ENCODE measurements at places on chromosomes 13 and 19.

- DNase-seq, result no peak
These were observed 197.1 kb upstream of the IRS2 start for GRCh38 chr13:109983447-109983846.

GRCh38 chr19:5016781-5017180 is 47.9 kb downstream of the KDM4B start:
- DNase-seq, result no peak

DNA sequence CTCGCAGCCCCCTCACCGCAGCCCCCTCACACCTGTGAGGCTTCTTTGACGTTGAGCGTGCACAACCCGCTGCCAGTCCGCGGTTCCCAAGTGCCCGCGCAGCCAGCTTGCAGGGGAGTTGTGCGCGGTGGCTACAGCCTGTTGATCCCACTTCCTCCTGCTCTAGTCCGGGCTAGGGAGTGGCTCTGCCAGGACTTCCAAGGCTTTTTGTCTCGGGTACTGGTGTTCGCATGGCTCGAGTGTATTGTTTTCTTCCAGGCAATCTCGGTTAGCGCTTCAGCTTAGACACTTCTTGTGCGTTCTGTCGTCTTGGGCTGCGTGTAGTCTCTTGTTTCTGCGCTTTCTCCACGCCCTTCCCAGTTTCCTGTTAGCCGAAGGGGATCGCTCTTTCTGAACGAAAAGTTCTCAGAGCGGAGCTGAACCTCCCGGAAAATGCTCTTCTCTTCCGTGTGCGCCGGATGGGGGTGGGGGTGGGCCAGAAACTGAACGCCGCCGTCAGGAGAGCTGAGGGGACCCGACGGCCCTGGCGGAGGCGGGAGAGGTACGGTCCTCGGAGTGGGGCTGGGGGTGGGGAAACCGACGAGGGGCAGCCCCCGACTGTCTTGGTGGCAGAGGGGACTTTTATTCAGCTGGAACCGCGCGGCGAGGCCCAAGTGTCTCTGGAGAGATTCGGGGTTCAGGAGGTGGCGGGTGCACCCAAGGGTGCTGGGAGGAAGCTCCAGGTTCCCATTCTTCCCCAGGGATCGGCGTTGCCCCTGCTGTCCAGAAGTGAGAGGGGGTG is 697 bp upstream of the DGKH start:
- peak; percentile 28 for DNase-seq

DNA sequence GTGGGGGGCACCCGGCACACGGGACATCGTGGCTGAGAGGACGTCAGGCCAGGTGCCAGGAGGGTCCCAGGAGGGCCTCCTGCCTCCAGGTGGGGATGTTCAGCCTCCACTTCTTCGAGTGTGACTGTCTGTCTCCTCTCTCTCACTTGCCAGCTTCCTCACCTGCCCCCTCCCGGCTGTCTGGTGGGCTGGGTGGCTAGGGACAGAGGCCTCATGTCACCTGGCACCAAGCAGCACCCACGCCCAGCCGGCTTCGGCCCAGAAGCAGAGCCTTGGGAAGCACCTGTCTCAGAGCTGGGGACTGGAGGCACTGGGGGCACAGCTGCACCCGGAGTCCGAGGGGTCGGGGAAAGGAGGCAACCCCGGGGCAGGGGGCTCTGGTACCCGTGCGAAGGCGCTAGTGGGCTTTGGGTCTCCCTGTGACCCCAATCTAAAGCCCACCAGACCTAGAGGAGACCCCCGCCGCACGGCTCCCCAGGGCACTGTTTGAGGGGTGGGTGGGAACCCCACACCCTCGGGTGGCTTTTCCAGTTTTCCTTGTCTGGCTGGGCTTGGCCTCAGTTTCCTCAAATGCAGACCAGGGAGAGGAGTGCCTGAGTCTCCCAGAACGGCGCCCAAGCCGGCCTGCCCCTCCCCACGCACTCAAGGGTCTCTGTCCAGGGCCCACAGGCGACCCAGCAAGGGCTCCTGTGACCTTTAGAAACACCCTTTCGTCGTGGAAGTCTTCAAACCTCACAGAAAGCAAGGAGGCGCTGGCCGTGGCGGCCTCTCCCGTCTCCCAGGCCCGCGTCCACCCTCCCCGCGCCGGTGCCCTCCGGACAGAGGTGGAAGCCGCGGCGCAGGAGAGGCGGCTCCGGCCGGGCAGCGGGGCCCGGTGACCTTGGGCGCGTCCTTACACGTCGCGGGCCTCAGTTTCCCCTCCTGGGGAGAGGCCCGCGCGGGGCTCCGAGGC is 664 bp upstream of the HCN2 start:
- no peak for DNase-seq

GRCh38 chr13:39148513-39148961 is 110.3 kb downstream of the NHLRC3 start:
- DNase-seq, result no peak

DNA sequence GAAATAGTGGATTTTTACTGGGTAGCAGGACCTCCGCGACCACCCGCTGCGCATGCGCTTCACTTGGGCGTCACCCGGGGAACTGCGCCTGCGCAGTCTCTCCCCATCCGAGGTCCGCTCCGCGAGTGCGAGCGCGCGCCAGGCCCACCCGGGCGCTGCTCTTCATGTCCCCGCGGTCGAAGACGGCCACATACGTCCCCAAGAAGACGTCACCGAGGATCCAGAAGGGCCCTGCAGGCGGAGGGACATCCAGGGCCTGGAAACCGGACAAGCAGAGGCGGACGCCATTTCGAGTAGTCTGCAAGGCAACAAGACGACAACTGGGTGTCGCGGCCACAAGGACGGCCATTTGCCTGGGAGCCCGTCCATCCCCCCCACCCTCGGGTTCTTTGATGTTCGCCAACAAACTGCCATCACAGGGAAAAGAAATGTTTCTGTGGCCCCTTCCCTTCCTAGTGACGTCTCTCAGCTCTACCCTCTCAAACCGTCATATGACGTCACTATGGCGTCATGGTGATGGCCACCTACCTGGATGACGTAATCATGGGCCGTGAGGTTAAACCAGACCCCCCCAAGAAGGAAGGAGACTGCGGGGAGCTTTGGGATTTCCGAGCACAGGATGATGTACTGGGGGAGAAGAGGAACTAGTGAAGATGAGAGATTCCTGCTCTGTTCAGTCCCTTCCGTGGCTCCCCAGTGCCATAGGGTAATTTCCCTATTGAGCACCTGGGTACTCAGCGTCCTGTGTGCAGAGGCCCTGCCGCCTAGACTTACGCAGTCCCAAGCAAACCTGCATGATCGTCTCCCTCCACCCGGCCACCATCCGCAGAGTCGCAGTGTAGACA is 6.7 kb downstream of the NAPSA start:
- peak; percentile 79 for DNase-seq

DNA sequence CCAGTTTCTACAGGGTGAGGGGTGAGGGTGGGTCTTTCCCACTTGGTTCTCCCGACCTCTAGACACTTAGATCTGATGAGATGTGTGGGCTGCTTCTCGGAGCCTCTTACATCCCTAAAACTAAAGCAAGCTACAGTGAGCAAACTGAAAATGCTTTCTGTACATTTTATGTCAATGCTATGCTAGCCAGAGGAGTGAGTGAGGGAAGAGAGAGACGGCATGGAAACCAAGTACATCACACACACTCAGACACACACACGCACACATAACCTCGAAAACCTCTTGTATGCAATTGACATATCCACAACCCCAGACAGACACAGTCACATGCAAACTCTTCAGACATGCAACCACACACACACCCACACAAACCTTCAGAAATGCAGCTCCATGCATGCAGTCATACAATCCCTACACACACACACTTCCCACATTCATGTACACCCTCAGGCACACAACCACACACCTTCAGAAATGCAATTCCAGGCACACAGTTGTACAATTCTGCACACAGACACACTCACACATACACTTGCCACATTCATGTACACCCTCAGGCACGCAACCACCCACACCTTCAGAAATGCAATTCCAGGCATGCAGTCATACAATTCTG is 1.4 kb downstream of the SLC1A6 start:
- DNase-seq, result no peak

DNA sequence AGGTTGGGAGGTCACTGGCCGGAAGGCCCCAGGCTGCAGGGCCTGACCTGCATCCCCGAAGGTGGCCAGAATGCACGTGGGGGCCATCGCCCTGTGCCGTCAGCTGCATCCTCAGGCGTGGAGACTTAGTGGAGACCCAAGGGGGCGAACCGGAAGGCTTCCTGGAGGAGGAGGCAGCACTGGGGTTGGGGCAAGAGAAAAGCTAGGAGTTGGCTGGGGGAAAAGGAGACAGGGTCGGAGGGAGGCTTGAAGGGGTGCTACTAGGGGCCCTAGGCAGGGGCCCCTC is 1.4 kb upstream of the YJEFN3 start:
- no peak for DNase-seq

- no peak for DNase-seq
These were observed 13.3 kb downstream of the IFT88 start for GRCh38 chr13:20580257-20580656.

- no peak for DNase-seq
These were observed 1.5 kb downstream of the SBNO2 start for GRCh38 chr19:1172353-1173158.

DNA sequence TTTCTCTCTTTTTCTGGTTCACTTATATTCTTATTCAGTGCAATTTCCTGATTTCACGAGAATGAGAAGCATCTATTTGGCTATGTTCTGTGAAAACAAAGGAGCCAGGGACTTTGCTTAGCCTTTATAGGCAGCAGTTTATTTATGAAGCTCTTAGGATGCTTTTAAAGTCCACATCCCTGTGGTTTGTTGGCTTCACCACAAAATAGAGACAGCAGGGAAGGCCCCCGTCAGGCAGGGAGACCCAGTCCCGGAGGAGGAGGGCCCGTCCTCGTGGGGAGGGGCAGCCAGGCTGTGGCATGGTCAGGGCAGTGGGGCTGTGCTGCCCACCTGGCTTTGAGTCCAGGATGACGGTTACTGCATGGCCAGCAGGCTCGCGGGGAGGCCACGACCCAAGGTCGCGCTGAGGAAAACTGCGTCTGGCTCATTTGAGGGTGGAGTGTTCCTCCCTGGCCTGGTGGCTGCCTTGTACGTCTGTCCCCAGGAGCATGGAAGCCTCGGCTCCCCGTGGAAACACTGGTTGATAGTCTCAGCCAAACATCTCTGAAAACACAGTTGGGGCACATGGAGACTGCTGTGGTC is 92.7 kb downstream of the ATP11A start:
- DNase-seq, result no peak

- DNase-seq, result no peak
These were observed 664 bp downstream of the ICAM5 start for GRCh38 chr19:10290357-10290875.

GRCh38 chr13:99031832-99032231 is 54.0 kb upstream of the DOCK9 start:
- DNase-seq, result no peak

DNA sequence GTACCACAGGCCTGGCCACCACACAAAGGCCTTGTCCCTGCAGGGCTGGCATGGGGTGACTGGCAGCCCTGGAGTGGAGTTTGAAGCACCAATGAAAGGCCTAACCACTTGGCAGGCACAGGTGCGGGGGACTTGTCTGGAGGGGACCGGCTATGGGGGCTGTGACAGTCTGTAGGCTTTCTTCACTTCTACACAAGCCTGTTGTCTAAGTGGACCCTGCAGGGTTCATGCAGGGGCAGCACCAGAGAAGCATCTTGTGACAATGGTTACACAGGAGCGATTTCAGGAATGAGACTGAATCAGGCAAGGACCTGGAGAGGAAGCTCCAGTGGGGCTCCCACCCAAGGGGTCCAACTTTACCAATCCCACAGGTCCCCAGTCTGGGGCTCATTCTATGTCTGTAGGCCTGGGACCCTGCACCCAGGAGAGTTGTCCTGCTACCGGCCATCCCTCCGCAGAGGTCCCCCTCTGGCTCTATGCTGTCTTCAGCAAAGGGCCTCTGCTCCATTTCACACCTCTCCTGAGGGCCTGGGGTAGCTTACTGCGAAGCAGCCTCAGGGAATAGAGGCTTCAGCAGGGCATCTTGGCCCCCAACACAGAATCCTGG is 2.3 kb upstream of the ZNF837 start:
- DNase-seq, result no peak

- no peak for DNase-seq
These were observed 118.3 kb downstream of the USP12 start for GRCh38 chr13:27053210-27053884.

- no peak for DNase-seq
These were observed 33.6 kb downstream of the NALCN start for GRCh38 chr13:101382701-101383100.

DNA sequence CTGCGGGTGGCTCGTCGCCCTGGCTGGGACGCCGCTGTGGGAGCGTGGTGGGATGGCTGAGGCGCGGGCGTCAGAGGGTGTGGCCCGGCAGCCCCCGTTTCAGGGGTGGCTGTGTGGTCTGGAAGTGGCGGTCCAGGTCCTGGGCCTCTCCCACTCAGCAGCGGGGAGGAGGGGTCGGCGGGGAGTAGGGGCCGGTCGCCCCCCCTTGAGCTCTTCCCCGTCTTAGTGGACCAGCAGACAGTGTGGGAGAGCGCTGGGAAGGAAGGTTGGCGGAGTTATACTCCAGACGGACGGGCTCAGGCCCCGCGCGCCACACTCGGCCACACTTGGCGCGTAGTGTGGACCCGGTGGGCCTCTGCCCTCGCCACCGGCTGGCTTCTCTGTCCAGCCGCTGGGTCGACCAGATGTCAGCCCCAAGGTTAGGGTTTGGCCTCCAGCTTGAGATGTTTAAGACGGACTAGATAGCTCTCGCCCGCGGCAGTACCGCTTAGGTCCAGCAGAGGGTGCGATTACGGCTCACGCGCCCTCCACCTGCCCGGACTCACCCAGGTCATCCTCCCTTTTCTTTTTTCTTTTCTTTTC is 21.7 kb upstream of the ZNF429 start:
- DNase-seq, result peak; percentile 64

- DNase-seq, result no peak
These were observed 8.7 kb upstream of the INSL3 start for GRCh38 chr19:17829855-17830566.
